ENCODE measurements at places on chromosomes 11 and 22. TPM values are rescaled to one million over a fixed set of nuclear protein-coding genes. Genes with fewer than 3 reads are reported as not detected.
A peak's percentile ranks its signal among the peaks of the same experiment; 100 is the strongest.

GRCh38 chr22:23113067-23113846 lies 28.5 kb downstream of the RSPH14 start:
- no peak overlapping the region for H3K4me3 ChIP-seq
- no peaks in the 10 kb centered on the region for H3K27me3 ChIP-seq
- H3K36me3 ChIP-seq, result no peaks in the 10 kb centered on the region
- no peak overlapping the region for H3K27ac ChIP-seq

The IGSF9B gene
- total RNA-seq, result 13.9 TPM

GRCh38 chr11:122367809-122368231 lies 251.8 kb upstream of the BLID start:
- peaks cover 43% of the 10 kb centered on the region for H3K4me1 ChIP-seq
- peaks cover 21% of the 10 kb centered on the region for H3K36me3 ChIP-seq
- H3K27ac ChIP-seq, result peak overlapping the region; percentile 80
- peak overlapping the region; percentile 55 for H3K4me3 ChIP-seq

GRCh38 chr11:27397624-27398399 lies 34.8 kb upstream of the CCDC34 start:
- no peaks in the 10 kb centered on the region for H3K27me3 ChIP-seq
- H3K36me3 ChIP-seq, result peaks cover 6% of the 10 kb centered on the region
- H3K27ac ChIP-seq, result no peak overlapping the region

The SCGB1C1 gene
- total RNA-seq, result not detected

Data from MCF 10A (cell line).